CD4-positive, alpha-beta T cell treated with Interleukin-6 for 4 hours (primary cell): ENCODE measurements at places on chromosomes 16 and 17.

- DNase-seq, result no peak
Observed at GRCh38 chr16:17318238-17318637, 152.5 kb downstream of the XYLT1 start.

DNA sequence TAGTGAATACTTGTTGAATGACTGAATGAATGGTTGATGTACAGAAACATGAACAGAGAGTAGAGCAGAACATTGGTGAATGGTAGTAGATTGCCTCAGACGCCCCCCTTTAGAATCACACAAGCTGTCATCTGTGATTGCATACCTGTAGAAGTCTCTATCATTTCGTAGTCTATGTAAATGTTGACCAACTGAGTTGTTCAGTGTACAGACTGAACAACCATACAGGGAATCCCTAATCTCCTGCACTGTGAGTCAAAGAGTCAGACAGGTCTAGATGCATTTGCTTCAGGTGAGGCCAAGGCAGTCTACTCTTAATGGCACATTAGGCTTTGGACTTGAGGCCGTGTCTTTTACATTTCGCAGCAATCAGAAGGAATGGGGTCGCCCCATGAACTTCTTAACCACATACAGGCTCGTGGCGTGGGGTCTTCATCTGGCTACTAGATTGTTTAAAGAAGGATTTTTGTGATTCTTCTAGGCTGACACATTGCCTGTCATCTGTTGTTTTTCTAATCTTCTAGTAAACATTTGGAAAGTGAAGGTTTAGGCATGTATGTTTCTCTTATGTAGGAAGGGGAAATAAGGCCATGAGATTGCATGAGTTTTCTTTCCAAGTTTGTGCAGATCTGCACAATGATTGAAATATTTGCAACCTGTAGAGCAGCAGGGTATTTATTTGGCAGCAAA is 157.4 kb downstream of the WWOX start:
- DNase-seq, result no peak

GRCh38 chr17:29746669-29747068 is 124.0 kb upstream of the CORO6 start:
- no peak for DNase-seq

- no peak for DNase-seq
Observed at GRCh38 chr17:56762144-56762543, 71.6 kb downstream of the C17orf67 start.

DNA sequence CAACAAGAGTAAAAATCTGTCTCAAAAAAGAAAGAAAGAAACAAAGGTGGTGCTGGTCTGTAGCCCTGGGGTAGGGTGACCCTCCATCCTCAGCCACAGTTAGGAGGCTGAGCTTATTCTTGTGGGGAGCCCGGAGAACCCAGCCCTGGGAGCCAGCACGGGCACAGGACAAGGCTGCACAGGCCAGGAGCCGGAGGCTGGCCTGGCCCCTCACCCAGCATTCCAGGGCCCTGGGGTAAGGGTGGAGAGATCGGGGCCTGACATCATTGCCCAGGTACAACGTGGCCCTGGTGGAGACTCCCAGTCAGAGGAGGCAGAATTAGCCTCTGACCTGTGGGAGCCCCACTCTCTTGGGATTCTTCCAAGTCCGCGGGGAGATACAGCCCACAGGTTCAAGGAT is 10.3 kb upstream of the KRT17 start:
- no peak for DNase-seq

DNA sequence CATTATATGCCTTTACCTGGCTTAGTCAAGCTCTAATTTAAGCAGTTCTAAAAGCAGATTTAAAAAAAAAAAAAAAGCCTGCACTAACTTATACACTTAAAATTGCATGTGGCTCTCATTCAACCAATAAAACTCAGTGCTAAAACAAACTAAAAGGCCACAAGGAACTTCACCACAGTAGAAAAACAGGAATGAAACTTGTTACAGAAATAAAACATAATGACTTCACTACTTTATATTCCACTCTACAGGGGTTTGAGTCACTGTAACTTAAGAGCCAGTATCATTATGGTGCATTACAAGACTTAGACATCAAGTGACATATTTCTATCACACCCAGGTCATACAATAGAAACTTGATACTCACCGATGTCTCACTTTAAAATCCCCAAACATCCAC is 11.1 kb downstream of the CA10 start:
- no peak for DNase-seq

DNA sequence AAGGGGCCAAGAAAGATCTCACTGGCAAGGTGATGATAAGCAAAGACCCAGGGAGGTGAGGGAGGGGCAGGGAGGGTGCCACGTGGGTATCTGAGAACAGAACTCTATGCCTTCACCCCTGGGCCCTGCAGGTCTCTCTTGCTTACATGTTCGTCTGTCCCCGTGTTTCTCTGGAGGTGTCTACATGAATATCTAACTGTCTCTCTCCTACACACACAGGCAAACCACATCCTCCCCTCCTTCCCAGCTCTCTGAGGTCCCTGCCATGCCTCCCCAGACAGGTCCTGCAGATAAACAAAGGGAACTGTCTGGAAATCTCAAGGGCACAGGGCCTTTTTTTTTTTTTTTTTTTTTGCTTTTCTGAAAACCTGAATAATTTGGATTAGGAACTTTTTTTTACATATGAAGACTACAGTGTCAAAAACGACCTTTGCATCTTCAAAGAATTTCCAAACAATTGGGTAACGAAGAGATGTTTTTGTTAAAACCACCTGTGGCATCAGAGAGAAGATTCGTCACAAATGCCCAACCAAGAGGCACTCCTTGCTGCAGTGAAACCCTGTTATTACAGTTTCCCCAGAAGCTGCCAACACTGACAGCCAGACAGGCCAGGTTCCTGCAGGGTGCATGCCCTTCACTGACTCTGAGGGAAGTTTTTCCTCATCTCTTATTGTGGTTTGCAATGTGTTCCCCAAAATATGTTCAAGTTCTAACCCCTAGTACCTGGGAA is 17.8 kb downstream of the PLLP start:
- DNase-seq, result peak; percentile 78

GRCh38 chr17:60406887-60407286 is 15.0 kb upstream of the USP32 start:
- DNase-seq, result no peak

DNA sequence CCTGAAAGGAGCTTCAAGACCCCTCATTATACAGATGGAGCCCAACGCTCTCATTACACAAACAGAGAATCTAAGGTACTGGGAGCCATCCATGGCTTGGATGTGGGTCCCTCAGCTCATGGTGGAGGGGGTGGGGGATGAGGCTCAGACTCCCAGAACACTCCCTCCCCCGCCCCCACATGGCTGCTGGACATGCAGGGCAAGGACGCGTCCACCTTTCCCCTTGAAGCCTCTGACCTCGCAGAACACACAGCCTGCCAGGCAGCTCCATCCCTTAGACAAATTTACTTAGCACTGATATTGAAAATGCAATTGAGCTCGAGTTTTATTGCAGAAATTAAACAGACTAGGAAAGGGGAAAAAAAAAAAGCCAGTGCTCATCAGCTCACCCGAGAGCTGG is 203.9 kb downstream of the ZNF423 start:
- no peak for DNase-seq

DNA sequence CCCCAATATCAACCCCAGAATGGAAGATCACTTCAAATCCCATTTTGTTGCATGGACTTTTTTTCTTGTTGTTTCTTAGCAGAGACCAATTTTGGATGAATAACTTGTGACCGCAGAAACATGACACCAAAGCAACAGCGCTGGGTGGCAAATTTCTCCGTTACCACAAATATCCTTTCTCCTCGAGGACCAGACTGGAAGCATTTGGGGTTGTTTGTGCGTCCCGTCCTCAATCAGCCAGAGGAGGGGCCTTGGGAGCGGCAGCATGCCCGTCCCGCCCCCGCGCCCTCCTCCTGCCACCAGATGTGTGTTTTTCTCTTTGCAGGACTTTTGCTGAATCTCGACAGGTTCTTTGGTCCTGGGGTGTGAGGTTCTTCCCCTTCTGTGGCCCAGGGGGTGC is 282.5 kb upstream of the FOXF1 start:
- DNase-seq, result no peak

DNA sequence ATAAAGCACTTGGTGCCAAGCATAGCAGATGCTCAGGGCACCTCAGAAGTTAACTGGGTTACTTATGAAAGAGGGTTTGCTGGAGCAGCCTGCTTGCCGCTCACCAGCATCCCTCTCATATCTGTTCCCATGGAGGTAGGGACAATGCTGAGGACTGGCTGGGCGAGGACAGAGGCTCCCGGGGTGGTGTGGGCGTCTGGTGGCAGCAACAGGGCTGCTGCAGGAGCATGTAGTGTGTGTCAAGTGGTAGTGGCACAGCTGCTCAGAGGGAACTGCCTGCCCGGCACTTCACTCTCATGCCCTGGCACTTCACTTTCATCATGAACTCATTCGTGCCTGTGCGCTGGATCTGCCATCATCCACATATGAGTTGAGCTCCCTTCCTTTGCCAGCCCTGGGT is 26.9 kb upstream of the ZNHIT3 start:
- no peak for DNase-seq

- DNase-seq, result peak; percentile 29
Observed at GRCh38 chr16:138049-138417, 440 bp downstream of the NPRL3 start.

GRCh38 chr16:10609402-10609774 is 29.0 kb upstream of the EMP2 start:
- no peak for DNase-seq

GRCh38 chr16:3804426-3805016 is 76.0 kb downstream of the CREBBP start:
- no peak for DNase-seq

DNA sequence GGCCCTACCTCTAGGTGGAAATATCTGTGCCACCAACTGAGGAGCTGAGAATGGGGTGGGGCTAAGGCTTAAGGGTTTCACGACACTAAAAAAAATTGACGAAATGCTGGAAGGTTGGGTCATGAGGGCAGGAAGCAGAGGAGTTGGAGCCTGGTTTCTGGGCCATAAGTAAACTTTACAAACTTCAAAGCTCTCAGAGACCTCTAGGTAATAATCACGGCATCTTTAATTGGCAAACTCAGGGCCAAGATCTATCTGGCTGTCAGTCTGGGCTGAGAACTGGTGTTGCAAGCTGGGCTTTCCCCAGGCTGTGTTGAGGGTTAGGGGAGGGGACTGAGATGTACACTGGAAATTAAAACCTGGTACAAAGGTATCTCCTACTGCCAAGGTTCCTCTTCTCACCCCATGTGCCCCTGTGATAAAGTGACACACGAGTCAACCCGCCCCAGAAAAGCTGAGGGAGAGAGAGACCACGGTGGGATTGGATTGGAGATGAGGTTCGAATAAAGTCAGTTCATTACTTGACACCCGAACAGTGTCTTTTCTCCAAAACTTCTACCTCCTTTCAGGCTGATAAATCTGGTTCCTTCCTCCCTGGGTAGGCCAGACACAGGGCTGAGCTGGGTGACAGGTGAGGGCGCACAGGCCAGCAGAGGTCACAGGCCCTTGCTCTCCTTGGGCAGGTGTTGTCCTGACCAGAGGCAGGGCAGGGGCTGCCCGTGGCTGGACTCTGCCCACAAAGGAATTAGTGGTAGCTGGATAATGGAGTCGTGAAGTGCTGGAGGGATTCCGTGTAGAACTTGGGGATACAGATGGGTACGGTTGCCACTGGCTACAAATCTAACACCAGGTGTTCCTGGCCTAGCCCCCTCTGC is 4.0 kb upstream of the ZNF768 start:
- DNase-seq, result no peak

DNA sequence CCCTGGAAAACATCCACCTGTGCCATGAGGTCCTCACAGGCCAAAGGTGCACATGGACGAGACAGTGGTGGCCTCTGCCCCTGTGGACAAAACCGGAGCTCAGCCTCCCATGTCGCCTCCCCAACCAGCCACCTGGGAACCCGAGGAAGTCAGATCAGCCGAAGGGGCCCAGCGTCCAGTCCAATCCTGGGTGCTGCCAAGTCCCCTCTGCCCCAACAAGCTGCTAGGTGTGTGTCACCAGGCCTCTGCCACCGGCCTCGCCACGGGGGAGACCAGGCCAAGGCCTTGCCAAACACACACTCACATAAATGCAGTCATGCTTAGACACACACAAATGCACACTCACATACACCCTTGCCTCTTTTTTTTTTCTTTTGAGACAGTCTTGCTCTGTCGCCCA is 167.8 kb downstream of the RBFOX3 start:
- DNase-seq, result no peak

DNA sequence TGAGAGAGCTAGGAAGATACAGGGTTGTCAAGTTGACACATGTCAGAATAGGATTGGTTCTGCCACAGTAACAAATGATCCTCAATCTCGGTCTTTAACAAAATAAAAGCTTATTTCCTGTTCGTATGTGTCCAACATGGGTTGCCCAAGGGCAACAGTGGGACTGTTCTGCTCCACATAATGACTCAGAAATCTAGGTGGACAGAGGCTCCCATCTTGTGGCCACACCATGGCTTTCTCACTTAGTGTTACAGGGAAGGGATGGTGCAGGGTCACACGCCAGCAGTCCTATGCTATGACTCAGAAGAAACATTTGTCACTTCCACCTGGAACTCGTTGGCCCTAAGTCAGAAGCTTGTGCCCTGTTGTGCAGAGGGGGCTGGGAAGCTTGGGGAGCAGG is 364.9 kb downstream of the SNX29 start:
- no peak for DNase-seq

DNA sequence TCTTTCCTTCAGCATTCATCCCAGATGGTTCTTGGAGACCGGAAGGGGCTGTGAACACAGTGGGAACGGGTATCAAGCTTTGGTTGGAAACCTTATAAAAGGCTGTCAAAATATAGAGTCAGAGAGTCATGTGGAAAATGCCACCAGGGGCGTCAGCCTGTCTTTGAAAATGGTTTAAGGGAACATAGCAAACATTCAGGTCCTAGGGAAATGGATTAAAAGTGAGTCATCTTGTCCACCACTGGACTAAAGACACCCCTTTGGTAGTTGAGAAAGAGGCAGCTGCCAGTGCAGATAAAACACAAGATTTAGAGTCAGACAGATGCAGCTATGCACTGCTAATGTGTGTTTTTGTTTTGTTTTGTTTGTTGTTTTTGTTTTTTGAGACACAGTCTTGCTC is 47.8 kb upstream of the BCO1 start:
- DNase-seq, result no peak

- DNase-seq, result no peak
Observed at GRCh38 chr16:49488740-49489525, 115.3 kb downstream of the C16orf78 start.

DNA sequence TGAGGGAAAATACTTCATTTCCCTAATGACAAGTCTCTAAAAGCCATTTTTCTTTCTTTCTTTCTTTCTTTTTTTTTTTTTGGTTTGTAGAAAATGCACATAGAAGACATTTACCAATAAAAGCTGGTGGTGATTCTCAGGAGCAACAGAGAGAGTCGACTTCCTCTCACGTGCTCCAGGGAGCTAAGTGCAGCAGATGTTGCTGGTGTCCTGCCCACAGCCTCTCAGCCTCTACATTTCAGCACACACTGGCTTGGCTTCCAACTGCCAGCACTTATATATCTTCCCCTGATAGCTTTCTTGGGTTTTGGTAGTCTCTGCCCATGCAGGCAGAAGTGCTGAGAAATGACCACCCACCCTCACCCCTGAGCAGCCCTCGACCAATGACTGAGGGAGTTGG is 58.4 kb upstream of the MARCHF10 start:
- no peak for DNase-seq
